ENCODE measurements at places on chromosomes 1 and 21.
A peak's percentile ranks its signal among the peaks of the same experiment; 100 is the strongest.

- no peak for DNase-seq
These were observed 141.4 kb downstream of the PLPP3 start for GRCh38 chr1:56437959-56438358.

DNA sequence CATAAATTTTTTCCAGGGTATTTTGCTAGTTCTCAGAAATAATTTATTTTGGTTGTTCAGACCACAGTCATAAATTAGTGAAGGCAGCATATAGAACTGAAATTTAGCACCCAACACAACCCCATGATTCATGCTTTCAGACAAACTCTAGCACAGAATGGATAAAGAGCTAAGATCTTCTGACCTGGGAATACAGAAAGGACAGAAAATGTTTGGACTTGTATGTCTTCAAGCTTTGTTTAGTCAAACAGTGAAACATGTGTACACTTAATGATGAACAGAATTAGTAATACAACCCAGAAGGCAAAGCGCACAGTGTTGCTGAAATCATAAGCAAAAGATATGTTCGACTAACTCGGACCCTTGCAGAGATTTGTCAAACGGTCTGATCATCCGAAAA lies 205.6 kb downstream of the APP start:
- DNase-seq, result no peak

- no peak for DNase-seq
These were observed 38.7 kb downstream of the BCL9 start for GRCh38 chr1:147579934-147580537.

DNA sequence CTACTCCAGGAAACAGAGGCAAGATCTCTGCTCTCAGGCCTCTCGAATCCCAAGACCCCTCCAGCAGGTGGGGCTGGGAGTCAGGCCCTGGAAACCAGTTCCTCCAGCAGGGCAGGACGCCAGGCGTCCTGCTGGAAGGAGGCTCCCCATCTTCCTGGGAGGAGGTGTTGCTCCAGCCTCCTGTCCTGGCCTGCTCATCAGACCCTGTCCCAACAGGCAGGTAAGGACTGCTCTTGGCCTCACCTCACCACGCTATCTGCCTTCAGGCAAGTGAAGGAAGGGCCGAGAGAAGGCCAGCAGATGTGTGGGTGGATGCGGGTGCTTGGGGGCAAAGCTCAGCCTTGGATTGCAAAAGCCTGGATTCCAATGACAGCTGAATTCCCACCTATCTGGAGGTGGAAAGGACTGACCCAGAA lies 82.9 kb downstream of the SSBP3 start:
- DNase-seq, result no peak

- DNase-seq, result no peak
These were observed 5.2 kb upstream of the PAXBP1 start for GRCh38 chr21:32776743-32777142.

GRCh38 chr1:31984419-31985347 lies 29.0 kb upstream of the KHDRBS1 start:
- peak; percentile 29 for DNase-seq

GRCh38 chr1:96104506-96104905 lies 617.1 kb upstream of the PTBP2 start:
- DNase-seq, result no peak

DNA sequence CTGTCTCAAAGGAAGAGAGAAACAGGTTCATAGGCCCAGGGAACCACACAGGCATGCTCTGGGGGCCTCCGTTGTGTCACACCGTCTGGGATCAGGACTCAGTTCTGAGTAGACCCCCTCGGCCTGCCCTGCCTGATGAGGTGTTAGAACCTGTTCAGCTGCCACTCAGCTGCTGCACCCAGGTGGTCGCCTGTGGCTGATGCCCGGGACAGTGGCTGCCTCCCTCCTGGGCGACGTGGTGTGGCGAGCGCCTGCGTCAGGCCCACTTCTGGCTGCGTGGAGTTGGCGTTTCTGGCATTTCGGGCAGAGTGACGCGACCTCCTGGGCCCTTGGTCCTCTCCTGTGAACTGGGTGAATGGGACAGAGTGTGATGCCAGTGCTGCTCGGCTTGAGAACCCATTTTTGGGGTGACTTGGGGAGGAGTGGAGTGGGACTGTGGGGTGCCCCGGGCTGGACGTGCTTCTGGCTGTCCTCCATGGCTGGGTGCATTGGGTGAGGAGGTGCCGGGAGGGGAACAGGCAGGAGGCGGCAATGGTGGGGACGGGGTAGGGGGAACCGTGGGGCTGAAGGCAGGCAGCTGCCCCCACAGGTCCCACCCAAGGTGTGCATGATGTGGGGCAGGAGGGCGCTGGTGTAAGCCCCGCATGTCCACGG lies 10.8 kb downstream of the CFAP410 start:
- DNase-seq, result no peak

GRCh38 chr21:42446531-42446930 lies 42.8 kb downstream of the UBASH3A start:
- no peak for DNase-seq

DNA sequence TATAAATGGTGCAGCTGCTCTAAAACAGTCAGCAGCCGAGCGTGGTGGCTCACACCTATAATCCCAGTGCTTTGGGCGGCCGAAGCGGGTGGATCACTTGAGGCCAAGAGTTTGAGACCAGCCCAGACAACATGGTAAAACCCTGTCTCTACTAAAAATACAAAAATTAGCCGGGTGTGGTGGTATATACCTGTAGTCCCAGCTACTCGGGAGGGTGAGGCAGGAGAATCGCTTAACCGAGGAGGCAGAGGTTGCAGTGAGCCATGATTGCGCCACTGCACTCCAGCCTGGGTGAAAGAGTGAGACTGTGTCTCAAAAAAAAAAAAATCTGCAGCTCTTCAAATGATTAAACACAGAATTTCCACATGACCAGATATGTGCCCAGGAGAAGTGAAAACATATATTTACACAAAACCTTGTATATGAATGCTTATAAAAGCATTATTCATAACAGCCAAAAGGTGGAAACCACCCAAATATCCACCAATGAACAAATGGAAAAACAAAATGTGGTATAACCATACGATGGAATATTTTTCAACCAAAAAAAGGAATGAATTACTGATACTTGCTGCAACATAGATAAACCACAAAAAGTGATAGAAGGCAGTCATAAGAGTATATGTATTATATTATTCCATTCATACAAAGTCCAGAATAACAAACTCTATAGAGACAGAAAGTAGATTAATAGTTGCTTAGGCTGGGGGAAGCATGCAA lies 14.1 kb downstream of the EPS15 start:
- DNase-seq, result no peak

GRCh38 chr1:54298284-54299033 lies 98.5 kb downstream of the MRPL37 start:
- no peak for DNase-seq

GRCh38 chr1:90834354-90834885 lies 117.3 kb upstream of the BARHL2 start:
- DNase-seq, result no peak

DNA sequence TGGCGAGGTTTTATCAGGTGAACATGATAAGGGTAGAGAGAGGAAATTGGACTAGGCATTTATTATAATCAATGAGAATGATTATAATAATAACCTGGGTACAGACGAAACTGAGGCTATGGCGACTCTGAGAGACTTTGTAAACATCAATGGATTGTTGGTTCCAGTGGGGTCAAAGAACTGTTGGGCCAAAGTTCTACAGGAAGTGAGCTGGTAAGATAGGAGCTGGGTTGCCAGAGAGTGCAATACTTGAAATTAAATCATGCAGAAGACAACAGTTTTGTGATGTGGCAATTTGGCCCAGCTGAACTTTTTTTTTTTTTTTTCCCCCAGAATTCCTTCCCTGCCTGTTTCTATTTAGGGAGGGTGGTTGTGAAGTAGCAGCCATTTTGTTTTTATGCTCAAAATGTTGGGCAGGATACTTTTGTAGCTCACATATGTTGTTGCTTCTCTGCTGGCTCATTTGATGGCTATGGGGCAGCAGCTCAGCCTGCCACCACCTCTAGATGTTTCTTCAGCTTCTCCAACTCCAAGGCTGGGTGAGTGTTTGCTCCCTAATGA lies 286.5 kb upstream of the B3GALT2 start:
- no peak for DNase-seq

Measured in activated T-cell treated with anti-CD3 and anti-CD28 coated beads for 1 hour (primary cell).